HS-27A (cell line): ENCODE measurements at places on chromosomes 3 and 15.

GRCh38 chr15:22895465-22896190 is 57.2 kb downstream of the NIPA2 start:
- no peak for DNase-seq

DNA sequence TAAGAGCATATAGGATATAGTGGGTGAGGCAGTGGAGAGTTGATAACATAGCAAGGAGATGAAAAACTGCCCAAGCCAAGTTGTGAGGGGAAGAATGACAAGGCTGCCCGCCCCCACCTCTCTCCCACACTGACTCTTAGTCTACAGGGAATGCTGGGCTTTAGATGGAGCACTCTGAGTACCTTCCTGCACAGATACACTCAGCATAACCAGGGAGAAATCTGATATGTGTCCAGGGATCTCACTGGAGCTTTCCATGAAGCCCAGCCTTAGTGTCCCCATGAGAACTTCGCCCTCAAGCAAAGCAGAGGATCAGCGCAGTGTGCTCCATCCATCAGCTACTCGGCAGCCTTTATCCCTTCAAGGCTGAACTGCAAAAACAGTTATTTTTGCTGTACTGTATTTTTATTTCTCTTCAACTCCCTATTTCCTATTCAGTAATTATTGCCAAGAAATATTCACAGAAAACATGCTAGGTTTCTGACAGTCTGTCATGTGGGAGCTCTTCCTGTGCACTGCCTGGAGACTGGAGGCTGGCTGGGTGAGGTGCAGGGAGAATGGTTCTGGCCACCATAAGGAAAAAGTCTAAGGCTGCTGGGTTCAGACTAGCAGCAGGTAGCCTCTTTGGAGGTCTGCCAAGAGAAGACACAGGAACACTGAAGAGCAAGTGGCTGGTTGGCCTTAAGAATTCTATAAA is 475.2 kb upstream of the PPP2R3A start:
- DNase-seq = no peak

GRCh38 chr15:94259863-94260262 is 28.5 kb downstream of the MCTP2 start:
- no peak for DNase-seq

DNA sequence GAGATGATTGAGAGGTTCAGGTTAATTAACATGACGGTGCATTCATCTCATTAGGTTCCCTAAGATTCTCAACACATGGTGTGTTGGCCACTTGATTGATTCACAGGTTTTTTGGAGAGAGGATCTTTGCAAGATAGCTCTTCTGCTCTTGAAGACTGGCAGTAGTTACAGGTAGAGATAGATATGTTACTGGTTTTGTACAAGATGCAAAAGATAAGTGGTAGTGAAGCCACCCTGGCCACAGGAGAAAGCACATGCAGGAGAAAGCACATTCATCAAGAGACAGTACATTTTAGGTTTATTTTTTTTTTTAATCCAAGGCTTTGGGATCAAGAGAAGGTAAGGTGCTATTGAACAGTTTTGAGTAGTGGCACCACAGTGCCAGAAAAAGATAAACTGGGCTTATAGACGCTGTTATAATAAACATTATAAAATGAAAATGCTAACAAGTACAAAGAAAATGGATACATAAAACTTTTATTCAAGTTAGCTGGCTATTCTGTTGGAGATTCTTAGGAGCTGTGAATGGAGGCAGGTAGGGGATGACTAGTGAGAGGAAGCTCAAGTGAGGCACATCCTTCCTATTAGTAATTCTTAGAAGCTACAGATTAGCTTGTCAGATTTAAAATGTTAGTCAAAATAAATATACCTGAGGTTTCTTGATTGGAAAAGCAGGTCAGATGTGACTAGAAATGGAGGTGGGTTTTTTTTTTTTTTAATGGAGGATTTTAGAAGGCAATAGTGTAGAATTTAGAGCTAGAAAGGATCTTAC is 10.8 kb downstream of the SELENOT start:
- no peak for DNase-seq

GRCh38 chr15:39083213-39083612 is 497.7 kb upstream of the THBS1 start:
- no peak for DNase-seq

GRCh38 chr3:112741983-112742382 is 101.0 kb upstream of the CCDC80 start:
- no peak for DNase-seq

DNA sequence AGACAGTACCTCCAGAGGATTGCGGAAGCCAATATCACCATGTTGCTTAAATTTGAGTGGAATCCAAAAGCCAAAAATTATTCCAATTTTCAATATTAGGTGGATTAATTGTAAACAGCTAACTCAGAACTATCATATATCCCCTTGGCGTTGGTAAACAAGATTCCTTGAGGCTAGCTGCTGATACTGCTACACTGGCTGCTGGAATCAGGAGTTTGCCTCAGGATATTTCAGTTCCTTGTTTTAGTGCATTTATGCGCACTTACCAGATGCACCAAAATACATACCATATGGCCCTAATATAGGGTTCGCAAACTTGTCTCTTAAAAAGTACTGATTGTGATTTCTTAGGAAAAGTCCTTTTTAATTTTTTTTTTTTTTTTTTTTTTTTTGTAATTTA is 605.2 kb upstream of the NAALADL2 start:
- DNase-seq = no peak

DNA sequence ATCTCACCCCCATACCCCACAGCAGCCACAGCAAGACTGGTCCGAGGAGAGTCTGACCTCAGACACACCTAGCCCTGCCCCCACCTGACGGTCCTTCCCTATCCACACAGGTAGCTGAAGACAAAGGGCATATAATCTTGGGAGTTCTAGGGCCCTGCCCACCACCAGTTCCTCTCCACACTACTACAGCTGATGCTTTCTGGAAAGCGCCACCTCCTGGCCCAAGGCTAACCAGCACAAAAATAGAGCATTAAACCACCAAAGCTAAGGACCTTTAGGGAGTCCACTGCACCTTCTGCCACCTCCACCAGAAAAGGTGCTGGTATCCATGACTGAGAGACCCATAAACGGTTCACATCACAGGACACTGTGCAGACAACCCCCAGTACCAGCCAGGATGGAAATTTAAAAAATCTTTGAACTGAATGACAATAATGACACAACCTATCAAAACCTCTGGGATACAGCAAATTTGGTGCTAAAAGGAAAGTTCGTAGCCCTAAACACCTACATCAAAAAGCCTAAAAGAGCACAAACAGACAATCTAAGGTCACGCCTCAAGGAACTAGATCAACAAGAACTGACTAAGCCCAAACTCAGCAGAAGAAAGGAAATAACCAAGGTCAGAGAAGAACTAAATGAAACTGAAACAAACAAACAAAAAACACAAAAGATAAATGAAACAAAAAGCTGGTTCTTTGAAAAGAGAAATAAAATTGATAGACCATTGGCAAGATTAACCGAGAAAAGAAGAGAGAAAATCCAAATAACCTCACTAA is 122.1 kb upstream of the TPRG1 start:
- no peak for DNase-seq

- DNase-seq = no peak
Observed at GRCh38 chr15:66713843-66714508, 11.9 kb downstream of the SMAD6 start.

GRCh38 chr15:22979238-22980188 is 655 bp downstream of the CYFIP1 start:
- DNase-seq = peak; percentile 24

DNA sequence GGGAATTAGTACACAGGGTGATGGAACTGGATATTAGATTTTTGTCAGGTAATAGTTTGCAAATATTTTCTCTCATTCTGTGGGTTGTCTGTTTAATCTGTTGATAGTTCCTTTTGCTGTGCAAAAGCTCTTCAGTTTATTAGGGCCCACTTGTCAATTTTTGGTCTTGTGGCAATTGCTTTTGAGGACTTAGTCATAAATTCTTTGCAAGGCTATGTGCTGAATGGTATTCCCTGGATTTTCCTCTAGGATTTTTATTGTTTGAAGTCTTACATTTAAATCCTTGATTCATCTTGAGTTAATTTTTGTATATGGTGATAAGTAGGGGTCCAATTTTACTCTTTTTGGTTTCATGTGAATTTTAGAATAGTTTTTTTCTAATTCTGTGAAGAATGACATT is 111.3 kb downstream of the ARRDC4 start:
- DNase-seq = no peak

GRCh38 chr15:27482287-27482686 is 511.3 kb downstream of the GABRG3 start:
- no peak for DNase-seq

- DNase-seq = no peak
Observed at GRCh38 chr3:89698208-89698830, 590.9 kb downstream of the EPHA3 start.

- no peak for DNase-seq
Observed at GRCh38 chr15:67189326-67190051, 65.0 kb downstream of the AAGAB start.

DNA sequence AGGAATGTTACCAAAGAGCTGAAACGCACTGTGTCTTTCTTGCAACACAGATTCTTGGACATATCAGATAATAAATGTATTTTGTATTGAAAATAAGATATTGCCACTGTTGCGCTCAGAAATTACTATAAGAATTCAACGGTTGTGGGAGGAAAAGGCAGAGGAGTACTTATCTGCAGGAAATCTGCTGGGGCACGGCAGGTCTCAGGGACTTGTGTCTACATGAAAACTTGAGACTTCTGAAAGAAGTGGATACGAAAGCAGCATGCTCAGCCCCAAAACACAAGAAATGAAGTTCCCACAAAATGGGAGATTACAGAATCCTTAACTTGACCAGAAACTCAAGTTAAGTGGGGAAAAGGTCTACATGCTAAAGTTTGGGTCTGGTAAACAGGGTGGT is 86.5 kb downstream of the IGSF11 start:
- DNase-seq = no peak

DNA sequence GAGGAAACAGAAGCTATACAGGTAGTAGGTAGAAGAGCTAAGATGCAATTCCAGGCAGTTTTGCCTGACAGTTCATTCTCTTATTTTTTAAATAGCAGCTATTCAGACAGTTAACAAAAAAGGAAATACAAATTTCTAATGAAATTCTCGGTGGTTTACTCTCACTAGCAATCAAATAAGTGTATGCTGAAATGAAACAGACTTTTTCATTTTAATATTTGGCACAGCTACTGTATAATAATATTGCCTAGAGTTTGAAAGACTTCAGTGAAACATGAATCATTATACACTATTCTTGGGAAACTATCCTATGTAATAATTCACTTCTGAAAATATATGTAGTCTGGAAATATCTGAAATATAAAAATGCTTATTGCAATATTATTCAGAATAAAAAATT is 463.2 kb upstream of the AGTR1 start:
- DNase-seq = no peak
